Heart left ventricle (tissue), 16 donors: ENCODE measurements at places on chromosomes 6 and 20.

DNA sequence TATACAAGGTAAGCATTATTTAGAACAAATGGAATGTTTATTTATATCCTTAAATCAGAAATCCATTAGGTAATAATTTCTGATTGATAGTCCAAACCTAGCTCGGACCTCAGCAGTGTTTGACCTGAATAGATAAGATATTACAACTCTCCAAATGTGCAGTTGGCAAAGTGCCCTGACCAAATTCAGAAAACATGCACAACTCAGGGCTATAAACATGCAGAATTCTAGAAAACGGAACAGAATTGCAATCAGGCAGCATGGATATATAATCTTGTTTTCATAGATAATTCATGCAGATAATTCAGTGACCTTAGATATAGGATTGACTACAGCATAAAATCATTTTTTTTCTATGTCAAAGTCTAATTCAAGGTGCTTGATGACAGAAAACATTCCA, 626.6 kb upstream of the CITED2 start:
- DNase-seq: no peak

DNA sequence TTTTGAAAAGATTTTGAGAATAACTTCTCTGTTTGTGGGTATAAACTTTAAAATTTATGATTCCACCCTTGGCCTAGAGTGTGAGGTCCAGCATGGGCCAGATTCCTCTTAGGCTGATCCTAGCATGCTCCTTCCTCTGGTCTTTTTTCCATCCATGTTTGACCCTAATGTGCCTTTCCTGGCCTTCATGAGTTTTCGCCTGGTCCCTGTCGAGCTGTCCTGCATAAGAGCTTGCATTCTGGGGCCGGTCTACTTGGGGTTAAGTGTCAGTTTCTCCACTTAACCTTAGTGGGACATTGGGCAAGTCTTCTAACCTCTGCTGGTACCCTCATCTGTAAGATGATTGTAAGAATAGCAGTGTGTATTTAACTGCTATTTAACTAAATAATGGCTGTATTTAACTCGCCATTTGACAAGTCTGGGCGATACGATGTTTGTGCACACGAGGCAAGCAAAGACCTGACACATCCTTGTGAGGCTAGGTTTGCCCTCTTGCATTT, 40.7 kb upstream of the TAGAP start:
- no peak for DNase-seq

DNA sequence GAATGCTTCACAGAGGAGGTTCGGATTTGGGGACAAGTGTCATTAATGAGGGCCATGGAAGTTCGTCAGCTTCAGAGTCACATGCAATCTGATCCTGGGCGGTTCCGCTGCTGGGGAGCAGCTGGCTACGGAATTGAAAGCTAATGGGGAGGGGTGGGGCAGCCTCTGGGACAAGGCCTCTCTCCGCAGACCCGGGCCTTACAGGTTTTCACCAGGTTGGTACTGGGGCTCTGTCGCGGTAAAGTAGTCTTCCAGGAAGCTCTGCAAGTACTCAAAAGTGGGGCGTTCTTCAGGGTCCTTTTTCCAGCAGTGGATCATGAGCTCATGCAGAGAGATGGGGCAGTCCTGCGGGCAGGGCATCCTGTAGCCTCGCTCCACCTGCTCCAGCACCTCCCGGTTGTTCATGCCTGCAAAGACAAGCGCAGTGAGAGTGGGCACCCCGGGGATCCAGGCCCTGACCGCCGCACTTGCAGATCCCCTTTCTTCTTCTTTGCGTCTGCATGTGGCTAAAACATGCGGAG, 55.9 kb upstream of the TRAF3IP2 start:
- DNase-seq: no peak

DNA sequence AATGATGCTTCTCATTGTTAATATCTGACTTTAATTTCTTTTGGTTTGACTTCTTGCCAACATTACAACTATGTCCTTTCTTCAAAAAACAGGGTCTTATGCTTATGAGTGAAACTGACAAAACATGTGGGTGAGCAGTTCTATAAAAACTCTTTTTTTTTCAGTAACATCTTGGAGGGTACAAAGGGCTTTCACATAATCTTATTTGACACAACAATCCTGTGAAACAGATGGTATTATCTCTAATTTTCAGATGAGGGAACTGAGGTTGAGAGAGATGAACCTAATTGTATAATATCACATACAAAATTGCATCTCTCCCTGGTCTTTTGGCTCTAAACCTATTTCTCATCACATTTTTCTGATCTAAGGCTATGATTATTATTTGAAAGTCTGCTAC, 38.3 kb downstream of the MAPK14 start:
- DNase-seq: no peak

- DNase-seq: no peak
Observed at GRCh38 chr6:30726506-30727413, 6.6 kb downstream of the TUBB start.

DNA sequence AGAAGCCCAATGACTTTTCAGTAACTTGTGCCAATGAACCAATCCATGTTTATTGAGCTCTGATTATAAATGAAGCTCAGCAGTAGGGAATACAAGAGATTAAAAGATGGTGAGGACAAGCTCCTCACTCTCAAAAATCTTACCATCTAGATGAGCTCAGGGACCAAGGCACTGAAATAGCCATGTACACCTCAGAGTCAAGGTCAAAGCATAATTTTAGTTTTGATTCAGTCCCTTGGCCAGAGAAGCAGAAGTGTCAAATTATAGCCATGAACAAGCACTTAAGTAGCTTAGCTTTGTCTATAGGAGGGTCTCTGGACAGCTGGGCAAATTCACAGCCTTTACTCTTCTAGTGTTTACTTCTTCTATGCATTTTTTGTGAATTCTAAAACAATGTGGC, 131.0 kb upstream of the DTNBP1 start:
- DNase-seq: no peak

GRCh38 chr6:134080171-134080795, 27.9 kb upstream of the SLC2A12 start:
- no peak for DNase-seq

DNA sequence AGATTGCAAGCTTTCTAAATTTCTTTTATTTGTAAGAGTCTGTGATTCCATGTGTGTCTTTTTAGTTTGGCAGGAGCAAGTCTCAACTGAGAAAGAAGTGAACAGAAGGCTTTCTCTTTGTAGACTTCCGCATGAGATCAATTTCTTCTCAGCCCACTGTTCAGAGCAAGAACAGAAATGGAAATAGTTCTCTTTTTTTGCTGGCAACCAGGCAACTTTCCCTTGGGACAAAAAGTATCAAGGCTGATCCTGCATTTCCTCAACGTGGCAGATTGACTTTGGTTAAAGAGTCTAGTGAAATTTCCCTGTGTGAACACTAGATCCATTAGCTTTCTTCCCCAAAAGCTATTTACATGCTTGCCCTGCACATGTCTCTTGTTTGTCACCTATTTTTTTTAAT, 46.8 kb upstream of the JAG1 start:
- DNase-seq: no peak

- DNase-seq: no peak
Observed at GRCh38 chr20:51271931-51272330, 249.0 kb upstream of the KCNG1 start.

DNA sequence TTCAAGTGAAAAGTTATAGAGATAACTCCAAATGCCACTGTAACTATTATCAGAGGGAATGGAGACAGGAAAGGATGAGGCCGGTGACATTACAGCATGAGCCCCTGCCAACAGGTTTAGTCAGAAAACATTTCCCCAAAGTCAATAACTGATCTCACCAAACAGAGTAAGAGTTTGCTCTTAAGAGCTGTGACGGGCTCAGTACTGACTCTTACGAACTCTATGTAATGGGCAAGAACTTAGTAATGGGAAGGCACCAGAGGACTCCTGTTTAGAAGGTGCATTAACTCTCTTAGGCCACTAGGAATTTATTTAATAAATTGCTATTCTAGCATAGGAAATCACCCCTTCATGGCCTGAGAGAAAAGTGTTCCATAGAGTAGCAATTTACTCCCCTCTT, 76.8 kb downstream of the SAMD5 start:
- DNase-seq: no peak

DNA sequence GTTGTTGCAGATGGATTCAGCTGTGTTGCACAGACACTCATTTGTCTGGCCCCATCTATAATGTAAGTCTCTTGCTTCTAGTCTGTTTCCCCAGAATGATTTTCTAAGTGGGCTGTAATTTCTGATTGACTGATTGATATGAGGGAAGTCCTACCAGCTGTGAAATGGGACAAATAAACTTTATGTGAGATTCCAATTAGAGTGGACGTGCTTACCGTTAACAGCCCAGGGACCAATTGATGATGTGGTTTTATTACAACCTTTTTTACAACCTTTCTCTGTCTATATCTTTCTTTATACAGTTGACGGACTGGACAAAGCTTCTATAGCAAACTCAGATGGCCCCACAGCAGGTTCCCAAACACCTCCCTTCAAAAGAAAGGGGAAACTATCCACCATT, 33.9 kb downstream of the PHACTR2 start:
- DNase-seq: no peak

- DNase-seq: no peak
Observed at GRCh38 chr6:122778985-122779661, 393 bp upstream of the FABP7 start.

DNA sequence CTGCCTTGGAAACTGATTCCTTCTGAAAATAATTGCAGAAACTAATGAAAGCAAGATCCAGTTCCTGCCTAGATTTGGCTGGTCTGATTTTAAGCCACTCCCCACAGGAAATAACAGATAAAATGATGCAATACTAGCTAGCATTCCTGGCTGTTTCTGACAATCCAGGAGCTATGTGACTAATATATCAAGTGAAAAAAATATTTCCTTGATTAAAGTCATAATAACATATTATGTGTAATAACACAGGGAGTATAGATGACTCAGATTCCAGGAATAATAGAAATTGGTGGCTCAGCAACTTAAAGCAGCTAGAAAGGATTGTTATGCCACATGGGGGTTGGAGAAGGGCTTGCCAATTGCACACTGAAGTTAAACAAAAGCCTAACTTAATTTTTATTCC, 182.7 kb upstream of the SALL4 start:
- no peak for DNase-seq

- no peak for DNase-seq
Observed at GRCh38 chr6:146871611-146872425, 273.0 kb downstream of the ADGB start.

DNA sequence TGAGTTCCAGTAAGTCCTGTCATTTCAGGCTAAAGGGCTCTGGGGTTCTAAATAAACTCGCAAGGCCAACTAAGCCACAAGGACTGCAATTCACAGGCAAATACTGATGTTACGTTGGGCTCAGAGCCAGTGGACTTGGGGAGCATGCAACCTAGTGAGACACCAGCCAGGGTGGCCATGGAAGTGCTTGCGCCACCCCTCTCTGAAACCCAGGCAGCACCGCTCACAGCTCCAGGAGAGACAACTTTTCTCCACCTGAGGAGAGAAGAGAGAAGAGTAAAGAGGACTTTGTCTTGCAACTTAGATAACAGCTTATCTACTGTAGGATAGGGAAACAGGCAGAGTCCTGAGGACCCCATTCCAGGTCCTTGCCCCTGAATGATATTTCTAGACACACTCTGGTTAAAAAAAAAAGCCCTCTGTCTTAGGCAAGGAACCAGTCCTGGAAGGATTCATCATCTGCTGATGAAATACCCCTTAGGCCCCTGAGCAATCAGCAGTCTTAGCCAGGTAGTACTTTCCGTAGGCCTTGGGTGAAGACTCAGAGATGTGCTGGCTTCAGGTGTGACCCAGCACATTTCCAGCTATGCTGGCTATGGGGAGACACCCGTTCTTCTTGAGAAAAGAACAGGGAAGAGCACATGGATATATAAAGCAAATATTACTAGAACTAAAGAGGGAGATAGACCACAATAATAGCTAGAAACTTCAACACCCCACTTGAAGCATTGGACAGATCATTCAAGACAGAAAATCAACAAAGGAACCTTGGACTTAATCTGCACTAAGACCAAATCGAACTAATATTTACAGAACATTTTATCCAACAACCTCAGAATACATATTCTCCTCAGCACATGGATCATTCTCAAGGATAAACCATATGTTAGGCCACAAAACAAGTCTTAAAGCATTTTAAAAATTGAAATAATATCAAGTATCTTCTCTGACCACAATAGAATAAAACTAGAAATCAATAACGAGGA, 31.5 kb upstream of the TBC1D32 start:
- DNase-seq: no peak

DNA sequence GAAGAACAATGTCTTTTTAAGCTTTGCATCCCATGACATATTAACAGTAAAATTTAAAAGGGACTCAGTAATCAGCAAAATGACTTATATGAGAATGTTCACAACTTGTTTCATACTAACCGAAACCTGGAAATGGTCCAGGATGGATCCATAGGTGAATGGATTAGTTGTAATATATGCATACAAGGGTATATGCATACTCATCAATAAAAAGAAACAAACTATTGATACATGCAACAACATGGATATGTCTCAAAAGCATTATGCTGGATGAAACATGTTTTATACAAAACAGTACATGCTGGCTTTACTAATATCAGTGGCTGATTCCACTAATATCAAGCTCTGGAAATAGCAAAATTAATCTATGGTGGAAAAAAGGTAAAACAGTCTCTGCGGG, 108.5 kb upstream of the HIVEP1 start:
- no peak for DNase-seq

DNA sequence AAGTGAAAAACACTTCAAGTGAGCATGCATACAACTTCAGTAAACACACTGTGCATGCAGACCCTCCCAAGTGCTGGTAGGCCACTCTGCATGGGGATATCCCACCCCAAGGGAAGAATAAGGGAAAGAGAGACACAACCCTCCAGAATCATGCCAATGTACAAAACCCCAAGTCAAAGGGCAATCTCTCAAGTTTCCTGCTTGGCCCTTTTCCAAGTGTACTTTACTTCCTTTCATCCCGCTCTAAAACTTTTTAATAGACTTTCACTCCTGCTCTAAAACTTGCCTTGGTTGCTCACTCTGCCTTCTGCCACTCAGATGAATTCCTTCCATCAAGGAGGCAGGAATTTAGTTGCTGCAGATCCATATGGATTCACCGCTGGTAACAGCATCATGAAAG, 205.7 kb upstream of the PROKR2 start:
- no peak for DNase-seq

DNA sequence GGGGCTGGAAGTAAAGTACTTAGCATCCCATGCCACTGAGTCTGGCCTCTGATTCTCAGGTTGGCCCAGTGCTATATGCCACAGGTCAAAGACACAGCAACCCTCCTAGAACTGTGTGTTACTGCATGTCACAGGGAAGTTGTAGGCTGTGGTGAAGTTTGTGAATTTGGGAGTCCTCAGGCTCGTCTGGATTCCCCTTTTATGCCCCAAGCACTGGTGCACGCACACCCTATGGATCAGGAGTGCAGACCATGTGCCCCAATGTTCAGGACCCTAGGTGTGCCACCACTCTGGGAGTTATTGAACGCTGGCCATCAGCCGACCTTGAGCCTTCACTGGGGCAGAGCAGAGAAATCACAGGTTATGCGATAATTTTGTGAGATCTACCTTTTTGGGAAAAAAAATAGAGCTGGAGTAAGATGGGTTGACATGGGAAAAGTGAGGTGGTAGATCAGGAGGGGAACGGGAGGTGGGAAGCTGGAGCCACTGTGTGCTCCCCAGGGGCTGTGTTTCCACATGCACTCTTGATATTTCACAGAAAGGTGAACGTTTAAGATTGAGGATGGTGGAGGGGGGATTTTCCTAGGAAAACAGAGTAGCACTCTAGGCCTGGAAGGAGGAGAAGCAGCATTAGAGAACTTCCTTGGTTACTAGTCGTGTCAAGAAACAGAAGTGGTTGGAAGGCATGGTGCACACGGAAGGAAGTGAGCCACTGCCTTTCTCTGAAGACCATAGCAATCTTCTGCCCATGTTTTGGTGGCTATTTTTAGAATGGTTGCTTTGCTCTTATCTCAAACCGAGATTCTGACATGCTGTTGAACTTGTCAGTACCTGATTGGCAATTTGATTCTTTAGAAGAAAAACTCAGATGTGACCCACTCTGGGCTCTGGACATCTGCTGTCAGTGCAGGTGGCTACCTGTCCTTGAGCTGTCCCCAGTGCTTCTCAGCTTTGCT, 44.1 kb downstream of the DUSP22 start:
- no peak for DNase-seq
